ENCODE measurements at places on chromosomes 3 and 15.

- DNase-seq, result no peak
Observed at GRCh38 chr15:93044301-93045190, 44.5 kb downstream of the RGMA start.

- no peak for DNase-seq
Observed at GRCh38 chr3:44050101-44050500, 191.6 kb upstream of the TOPAZ1 start.

- no peak for DNase-seq
Observed at GRCh38 chr3:30069056-30069455, 537.3 kb upstream of the TGFBR2 start.

GRCh38 chr15:59074607-59075006 is 30.3 kb upstream of the CCNB2 start:
- DNase-seq, result no peak

- DNase-seq, result no peak
Observed at GRCh38 chr15:25486051-25486450, 47.2 kb upstream of the UBE3A start.

GRCh38 chr3:70951316-70951715 is 632.2 kb downstream of the FOXP1 start:
- no peak for DNase-seq

DNA sequence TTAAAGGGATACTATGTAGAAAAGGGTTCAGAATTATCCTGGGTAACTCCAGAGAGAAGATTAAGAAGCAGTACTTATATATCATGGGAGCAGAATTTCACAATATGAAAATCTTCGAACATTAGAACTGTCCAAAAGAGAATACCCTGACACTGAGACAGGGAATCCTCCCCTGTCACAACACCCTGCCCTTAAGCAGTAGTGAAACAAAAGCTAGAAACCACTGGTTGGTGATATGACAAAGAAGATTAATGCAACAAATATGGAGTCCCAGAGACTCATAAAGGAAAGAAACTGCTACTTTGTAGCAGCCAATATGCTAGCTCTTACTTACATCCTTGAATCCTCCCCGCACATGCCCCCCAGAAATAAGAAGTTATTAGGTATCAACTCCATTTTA is 18.5 kb downstream of the MIX23 start:
- DNase-seq, result no peak

GRCh38 chr15:95086531-95087252 is 855.3 kb downstream of the MCTP2 start:
- DNase-seq, result no peak

GRCh38 chr3:193977622-193978021 is 158.3 kb upstream of the HES1 start:
- DNase-seq, result no peak

GRCh38 chr15:61393949-61394348 is 164.8 kb upstream of the RORA start:
- DNase-seq, result no peak

DNA sequence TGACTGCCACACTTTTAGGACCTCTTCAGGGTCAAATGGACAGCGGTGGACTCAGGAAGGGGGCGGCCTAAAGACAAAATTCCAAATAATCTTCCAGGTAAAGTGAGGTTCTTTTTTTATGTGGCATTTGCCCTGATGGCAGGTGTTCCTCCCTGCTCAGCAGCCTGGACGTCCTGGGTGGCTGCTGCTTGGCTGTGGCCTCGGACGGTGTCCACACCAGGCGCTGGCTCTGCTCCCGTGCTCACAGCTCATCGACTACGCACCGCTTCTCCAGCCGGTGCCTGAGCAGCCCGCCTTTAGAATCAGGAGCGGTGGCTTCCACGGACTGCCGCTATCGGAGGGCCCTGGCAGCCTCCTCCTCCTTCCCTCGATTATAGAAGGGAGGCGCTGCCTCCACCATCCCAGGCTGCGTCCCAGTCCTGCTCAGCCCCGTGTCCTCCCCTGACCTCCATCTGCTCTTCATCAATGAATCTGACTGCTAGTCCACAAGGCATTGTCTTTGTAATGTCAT is 41.9 kb downstream of the PCSK6 start:
- no peak for DNase-seq

GRCh38 chr3:7695049-7695448 is 806.6 kb upstream of the LMCD1 start:
- DNase-seq, result no peak

DNA sequence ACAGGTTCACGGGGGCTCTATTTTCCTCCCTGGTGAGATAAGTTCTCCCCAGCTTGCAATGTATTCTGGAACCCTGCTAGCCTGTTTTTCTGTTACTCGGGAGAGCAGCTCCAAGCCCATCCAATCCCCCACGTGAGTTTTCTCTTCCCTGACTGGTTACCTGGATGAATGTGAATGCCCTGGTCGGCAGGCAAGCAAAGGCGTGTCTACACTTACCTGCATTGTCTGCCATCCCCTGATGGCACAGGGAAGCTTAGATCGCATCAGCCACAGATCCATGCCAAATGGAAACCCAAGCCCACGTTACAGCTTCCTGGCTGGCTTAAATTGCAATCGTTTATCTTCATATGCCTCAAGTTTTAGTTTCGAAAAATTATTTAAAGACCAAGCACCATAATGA is 149.9 kb downstream of the FOXP1 start:
- DNase-seq, result no peak

DNA sequence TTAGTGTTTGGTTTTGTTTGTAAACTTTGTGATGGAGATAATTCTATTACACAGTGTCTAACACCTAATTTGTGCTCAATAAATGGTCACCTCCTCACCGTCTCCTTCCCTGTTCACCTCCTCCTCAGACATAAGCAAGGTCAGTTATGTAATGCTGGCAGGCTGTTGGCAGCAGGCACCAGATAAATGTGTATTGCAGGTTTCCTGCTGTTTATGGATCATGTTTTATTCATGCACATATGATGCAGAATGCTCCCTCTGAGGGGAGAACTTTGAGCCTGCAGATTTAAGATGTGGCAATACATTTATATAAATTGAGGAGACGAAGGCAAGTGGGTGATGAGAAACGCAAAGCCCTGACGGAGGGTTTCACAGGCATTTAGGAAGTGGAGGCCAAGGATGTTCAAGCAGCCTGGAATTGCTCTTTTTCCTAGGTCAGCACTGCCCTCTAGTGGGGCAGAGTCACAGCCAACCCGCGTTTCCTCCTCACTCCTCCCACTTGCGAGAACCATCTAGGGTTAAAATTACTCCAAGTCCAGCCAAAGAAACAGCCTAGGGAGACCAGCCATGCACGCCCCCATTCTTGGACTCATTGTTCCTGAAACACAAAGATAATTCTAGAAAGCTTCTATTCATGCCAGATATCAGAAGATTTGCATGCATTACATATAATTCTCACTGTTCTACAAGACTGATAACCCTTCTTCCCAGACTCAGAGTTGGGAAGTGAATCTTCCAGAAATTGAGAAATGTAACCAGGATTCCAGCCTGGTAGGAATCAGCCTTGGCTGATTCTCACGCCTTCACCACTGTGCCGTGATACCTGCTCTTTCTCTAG is 228.7 kb downstream of the SLCO3A1 start:
- peak; percentile 83 for DNase-seq

DNA sequence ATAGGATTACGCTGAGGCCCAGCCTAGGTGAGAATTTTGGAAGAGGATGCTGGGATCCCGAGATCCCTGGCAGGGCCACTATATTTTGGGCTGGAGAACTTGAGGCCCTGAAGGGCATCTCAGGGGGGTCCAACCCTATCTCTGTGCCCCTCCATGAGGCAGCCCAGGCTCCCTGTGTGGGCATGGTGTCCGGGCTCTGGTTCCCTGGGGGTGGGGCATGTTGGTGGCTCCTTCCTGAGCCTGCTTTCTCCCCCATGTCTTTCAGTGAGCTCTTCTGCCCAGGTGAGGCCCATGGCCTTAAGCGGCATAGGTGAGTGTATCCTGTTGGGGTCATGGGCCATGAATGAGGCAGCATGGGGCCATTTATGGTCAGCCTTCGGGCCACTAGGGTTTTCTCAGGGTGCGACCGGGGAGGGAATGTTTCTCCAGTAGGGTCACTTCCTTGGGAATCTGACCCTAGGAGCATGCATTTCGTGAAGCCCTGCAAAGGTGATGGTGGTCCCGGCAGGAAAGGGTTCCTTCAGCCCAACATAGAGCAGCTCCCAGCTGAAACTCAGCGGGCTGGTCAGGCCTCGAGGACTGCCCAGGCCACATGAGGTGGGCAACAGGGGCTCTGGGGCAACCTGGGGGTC is 191.3 kb downstream of the UBE3A start:
- peak; percentile 2 for DNase-seq

GRCh38 chr15:57866149-57866736 is 159.7 kb downstream of the POLR2M start:
- peak; percentile 82 for DNase-seq

- DNase-seq, result no peak
Observed at GRCh38 chr3:37863949-37864822, 2.5 kb downstream of the CTDSPL start.

- no peak for DNase-seq
Observed at GRCh38 chr3:38618343-38618742, 31.1 kb downstream of the SCN5A start.

DNA sequence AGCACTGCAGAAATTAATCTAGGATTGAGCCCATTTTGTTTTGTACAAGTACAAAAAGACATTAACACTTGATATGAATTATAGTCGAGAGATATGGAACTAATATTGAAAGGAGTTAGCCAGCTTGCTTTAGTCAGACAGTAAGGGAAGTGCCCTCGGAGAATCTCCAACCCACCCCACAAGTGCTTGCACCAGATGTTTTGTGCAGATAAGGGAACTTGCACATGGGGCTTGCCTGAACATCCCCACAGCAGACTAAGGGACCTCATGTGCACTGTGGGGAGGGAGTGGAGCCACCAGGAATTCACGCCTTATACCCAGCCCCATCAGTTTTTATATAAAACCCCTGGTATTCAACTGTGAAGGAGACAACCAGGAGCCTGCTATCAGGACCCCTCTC is 122.3 kb downstream of the EFHB start:
- DNase-seq, result no peak

DNA sequence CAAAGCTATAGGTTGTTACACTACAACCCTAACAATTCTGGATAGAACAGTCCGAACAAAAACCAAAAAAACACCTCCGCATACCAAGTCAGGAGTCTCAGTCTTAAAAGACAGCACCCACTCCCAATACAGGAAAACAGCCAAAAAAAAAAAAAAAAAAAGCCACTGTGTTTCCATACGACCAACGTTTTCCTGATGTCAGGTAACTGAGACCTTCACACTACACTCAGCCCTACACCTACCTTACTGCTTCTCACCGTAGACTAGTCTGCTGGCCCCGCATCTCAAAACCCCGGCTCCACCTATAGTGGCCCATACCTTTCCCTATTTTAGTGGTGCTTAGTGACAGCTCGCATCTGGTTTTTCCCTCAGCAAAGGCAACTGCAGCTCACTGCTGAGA is 339.5 kb upstream of the ADAMTS9 start:
- no peak for DNase-seq

- no peak for DNase-seq
Observed at GRCh38 chr3:71035314-71035713, 548.2 kb downstream of the FOXP1 start.

GRCh38 chr3:185157347-185157746 is 4.5 kb upstream of the C3orf70 start:
- DNase-seq, result no peak

- no peak for DNase-seq
Observed at GRCh38 chr3:84724877-84725276, 233.9 kb upstream of the CADM2 start.

- DNase-seq, result no peak
Observed at GRCh38 chr15:85402195-85402881, 21.9 kb downstream of the AKAP13 start.

DNA sequence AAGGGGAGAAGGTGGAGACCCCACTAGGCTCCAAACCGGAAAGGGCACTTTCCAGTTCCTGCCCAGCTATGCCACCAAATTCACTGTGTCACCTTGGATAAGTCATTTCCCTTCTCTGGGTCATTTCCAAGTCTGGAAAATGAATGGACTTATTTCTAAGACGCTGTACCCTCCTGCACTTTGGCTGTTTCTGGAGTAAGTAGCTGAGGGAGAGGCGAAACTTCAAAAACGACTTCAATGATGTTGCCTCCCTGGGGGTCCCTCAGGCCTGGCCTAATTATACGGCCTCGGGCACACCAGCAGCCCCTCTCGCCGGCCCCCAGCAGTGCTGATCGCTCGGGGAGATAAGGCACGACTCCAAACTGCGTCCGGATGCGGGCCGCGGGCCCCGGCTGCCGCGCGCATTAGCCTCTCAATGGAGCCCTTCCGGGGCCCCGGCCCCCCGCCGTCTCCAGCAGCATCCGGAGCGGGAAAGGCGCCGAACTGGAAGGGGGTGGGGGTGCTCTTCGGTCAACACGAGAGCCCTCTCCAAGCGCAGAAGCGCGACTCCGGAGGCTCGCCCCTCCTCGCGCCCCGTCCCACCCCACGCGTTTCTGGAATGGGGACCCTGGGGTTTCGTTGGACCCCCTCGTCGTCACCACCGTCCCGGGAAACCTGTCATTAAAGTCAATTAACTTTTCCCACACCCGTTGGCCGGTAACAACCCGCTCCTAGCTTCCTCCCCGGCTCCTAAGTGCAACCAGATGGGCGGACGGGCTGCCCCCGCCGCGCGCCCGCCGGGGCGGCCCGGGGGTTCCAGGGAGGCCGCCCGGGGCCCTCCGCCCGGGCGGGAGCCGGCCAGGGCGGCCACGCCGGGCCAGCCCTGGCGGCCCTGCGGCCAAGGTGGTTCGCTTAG is 4.8 kb downstream of the HES1 start:
- peak; percentile 80 for DNase-seq

DNA sequence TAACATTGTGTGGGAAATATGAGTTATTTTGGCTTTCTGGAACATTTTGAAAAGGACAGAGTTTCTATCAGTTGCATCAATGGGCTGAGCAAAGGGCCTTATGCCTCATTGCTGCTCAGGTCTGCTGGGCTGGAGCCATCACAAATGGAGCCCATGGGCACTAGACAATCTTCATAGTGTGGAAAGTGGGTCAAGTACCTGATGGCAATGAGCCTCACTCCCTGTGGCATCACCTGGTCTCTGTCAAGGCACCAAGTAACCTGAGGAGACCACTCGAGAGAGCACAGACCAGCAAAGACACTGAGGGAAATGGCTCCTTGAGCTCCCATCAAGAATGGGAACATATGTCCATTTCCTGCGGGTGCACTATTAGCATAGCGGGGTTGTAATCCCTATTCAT is 96.7 kb upstream of the PPP2R3A start:
- no peak for DNase-seq

GRCh38 chr3:192313605-192314004 is 413.7 kb downstream of the FGF12 start:
- DNase-seq, result no peak

GRCh38 chr3:169627073-169627472 is 36.4 kb downstream of the MECOM start:
- DNase-seq, result no peak

DNA sequence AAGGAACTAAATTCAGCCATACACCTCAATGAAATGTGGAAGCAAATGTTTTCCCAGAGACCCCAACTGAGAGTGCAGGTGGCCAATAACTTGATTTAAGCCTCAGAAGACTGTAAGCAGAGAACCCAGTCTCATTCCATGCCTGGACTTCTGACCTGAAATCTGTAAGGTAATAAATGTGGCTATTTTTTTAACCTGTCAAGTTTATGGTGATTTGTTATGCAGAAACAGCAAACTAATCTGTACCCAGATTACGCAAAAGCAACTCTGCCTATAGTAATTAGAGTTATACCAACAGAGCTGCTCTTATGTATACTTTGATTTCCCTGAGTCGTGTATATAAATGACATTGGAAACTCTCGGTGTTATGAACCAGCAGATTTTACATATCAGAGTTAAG is 534.0 kb upstream of the NAALADL2 start:
- no peak for DNase-seq

GRCh38 chr3:78820542-78820941 is 947.3 kb downstream of the ROBO1 start:
- no peak for DNase-seq
